GM23248 (cell line): ENCODE measurements at places on chromosomes 1 and 21. TPM values are rescaled to one million over a fixed set of nuclear protein-coding genes. Genes with fewer than 3 reads are reported as not detected.
A peak's percentile ranks its signal among the peaks of the same experiment; 100 is the strongest.

KCTD3 gene
- total RNA-seq = 25.7 and 32.0 TPM in 2 replicates

LAD1 gene
- total RNA-seq = not detected in 2 replicates

ZNF648 gene
- total RNA-seq = not detected in 2 replicates

CD5L gene
- total RNA-seq = not detected in 2 replicates

- DNase-seq = no peak
Measured at GRCh38 chr1:113405573-113405972, 15.3 kb downstream of the MAGI3 start.

DNA sequence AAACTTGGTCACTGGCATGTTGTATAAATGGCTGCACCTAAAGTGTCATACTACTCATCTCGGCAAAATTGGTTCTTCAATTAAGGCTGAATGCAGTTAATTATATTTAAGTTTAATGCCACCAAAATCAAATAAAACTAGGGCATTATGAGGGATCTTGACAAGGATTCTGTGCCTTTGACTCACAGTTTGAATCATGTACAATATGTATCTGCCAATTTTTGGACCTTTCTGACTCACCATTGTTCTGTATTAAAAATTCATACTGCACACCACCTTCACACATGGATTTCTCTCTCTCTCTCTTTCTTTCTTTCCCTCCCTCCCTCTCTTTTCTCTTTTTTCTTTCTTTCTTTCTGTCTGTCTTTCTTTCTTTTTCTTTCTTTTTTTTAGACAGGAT, 14.1 kb upstream of the STXBP3 start:
- DNase-seq = peak; percentile 65

GRCh38 chr1:95548211-95548610, 314.2 kb downstream of the RWDD3 start:
- DNase-seq = no peak

DNA sequence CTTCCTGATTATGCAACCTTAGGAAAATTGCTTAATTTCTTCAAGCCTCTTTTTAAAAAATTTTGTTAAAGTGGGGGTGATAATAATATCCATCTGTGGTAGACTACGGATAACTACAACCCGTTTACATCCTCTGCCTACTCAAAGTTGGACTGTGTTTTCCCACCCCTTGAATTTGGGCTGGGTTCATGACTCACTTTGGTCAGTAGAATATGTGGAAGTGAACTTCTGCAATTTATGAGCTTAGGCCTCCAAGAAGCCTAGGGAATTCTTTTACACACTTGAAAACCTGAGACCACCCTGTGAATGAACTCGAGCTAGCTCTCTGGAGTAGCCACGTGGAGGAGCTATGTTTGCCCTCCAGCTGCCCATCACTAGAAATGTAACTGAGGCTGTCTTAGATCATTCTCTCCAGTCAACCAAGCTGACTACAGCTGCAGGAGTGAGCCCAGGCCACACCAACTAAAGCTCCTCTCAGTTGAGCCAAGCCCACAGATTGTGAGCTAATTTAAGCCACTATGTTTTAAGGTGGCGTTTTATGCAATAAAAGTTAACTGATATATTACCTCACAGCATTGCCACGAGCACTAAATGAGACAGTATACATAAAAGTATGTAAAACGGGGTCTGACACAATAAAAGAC, 29.6 kb upstream of the CACHD1 start:
- peak; percentile 33 for DNase-seq

DNA sequence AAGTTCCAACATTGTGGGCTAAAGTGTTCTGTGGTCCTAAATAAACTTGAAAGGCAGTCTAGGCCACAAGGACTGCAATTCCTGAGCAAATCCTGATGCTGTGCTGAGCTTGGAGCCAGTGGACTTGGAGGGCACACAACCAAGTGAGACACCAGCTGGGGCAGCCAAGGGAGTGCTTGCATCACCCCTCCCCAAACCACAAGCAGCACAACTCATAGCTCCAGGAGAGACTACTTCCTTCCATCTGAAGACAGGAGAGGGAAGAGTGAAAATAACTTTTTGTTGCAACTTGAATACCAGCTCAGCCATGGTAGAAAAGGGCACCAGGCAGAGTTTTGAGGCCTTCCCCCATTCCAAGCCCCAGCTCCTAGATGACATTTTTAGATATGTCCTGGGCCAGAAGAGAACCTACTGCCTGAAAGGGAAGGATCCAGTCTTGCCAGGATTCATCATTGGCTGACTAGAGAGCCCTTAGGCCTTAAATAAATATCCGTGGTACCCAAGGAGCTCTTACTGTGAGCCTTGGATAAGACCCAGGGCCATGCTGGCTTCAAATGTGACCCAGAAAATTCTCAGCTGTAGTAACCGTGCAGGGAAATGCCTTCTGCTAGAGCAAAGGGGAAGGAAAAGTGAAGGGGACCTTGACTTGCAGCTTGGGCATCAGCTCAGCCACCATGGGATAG, 35.4 kb upstream of the LRRC8B start:
- DNase-seq = peak; percentile 77

GRCh38 chr1:219177363-219177762, 3.7 kb downstream of the LYPLAL1 start:
- no peak for DNase-seq

- DNase-seq = no peak
Measured at GRCh38 chr1:161242313-161242712, 4.3 kb upstream of the NR1I3 start.

GRCh38 chr21:42850866-42851391, 28.4 kb downstream of the WDR4 start:
- DNase-seq = peak; percentile 32

DNA sequence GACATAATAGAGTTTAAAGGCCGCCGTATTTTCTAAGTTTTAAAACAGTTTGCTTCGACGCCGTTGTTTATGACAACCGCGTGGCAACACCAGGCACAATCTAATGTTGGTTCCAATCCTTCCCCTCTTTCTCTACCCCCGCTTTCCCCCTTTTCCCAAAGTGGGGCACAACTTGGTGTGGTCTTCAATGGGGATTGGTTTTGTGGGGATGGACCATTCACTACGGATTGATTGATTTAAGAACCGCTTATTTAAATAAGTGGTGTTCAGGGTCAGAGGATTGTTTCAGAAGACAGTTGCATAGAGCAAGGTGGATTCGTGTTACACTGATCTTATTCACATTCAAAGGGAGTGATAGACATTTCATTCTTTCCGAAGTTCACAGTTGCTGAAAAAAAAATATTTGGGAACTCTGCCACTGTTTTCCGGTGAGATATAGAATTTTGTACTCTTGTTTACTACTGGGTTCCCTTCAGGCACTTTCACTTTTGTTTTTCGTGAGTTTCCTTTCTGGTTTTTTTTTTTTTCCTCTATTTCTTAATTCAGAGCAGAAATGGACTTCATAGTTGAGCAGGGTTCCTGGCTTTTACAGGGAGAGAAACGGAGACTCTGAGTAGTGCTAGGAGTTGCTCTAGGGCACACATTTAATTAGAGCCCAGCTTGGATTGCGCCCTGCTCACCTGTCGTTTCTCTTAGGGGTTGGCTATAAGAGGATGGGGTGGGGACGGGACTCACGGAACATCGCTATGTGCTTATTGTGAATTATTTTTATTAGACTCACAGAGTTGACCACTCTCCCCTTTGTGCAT, 79.6 kb upstream of the AK4 start:
- peak; percentile 55 for DNase-seq

DNA sequence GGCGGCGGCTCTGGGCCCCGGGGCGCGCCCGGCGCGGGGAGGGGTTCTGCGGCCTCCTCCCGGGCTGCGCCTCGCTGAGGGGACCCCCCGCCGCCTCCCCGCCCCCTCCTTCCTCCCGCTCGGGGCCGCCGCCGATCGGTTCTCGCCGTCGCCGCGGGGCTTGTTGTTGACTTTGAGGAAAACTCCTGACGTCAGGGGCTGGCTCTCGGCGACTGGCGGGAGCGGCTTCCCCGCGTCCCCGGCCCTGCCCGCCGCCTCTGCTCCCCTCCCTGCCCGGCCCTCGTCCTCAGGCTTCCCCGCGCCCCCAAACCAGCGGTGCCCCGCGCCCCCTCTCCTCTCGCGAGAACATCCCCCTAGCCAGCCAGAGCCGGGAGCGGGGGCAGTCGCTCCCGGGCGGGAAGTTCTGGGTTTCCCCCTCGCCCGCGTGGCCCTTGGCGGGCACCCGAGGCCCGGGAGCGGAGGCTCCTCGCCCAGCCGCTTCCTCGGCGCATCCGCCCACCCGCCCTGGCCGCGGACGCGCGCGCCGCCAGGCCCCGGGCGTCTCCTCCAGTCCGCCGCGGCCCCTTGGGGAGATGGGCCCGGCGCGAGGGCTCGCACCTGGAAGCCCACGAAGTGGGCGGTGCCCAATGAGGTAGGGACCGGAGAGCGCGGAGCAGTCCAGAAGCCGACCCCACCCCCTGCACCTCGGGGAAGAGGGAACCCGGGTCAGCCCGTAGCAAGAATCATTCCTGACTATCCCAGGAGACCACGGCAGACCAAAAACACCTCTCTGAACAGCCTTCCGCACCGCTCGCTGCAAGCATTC, 611 bp upstream of the AKT3 start:
- peak; percentile 87 for DNase-seq

- no peak for DNase-seq
Measured at GRCh38 chr21:43191521-43191920, 22.7 kb downstream of the CRYAA start.
